ENCODE measurements at places on chromosomes 6 and 20. TPM values are rescaled to one million over a fixed set of nuclear protein-coding genes. Genes with fewer than 3 reads are reported as not detected.

The SNX21 gene
- total RNA-seq, result 101 TPM

The LY6G6D gene
- not detected for total RNA-seq

The TCP11 gene
- total RNA-seq, result 0.39 TPM

The F13A1 gene
- total RNA-seq, result not detected

The MCCD1 gene
- not detected for total RNA-seq

The FLRT3 gene
- not detected for total RNA-seq

The MRAP2 gene
- total RNA-seq, result 0.98 TPM

The ACSS1 gene
- 24.8 TPM for total RNA-seq

The CRISP2 gene
- not detected for total RNA-seq

The GGTLC1 gene
- total RNA-seq, result not detected

The NANP gene
- total RNA-seq, result 4.1 TPM

The CEP250 gene
- 30.8 TPM for total RNA-seq

Data from cardiac ventricle fibroblast (primary cell).